ENCODE measurements at places on chromosomes 7 and 10. TPM values are rescaled to one million over a fixed set of nuclear protein-coding genes. Genes with fewer than 3 reads are reported as not detected.

The LRRD1 gene
- not detected for total RNA-seq

The ADCYAP1R1 gene
- total RNA-seq = 13.9 TPM

The IFIT3 gene
- 8.1 TPM for total RNA-seq

The SAMD9L gene
- 6.7 TPM for total RNA-seq

The PLXDC2 gene
- 65.5 TPM for total RNA-seq

The PNLIPRP2 gene
- not detected for total RNA-seq

The ASZ1 gene
- total RNA-seq = not detected

Data from gastroesophageal sphincter (tissue), 4 donors.